ENCODE measurements at places on chromosomes 2 and 18. TPM values are rescaled to one million over a fixed set of nuclear protein-coding genes. Genes with fewer than 3 reads are reported as not detected.

IL1RL1 gene
- 0.15 TPM for total RNA-seq

ANKRD39 gene
- 32.0 TPM for total RNA-seq

ATG9A gene
- total RNA-seq: 54.3 TPM

MALL gene
- total RNA-seq: not detected

EIPR1 gene
- total RNA-seq: 33.7 TPM

AGXT gene
- total RNA-seq: not detected

CCDC74B gene
- total RNA-seq: 0.71 TPM

CRYGC gene
- total RNA-seq: not detected

CTLA4 gene
- total RNA-seq: 19.1 TPM

MC5R gene
- not detected for total RNA-seq

CFAP53 gene
- 0.36 TPM for total RNA-seq

NOL4 gene
- not detected for total RNA-seq

SMYD1 gene
- not detected for total RNA-seq

C2orf15 gene
- 1.6 TPM for total RNA-seq

LIPG gene
- total RNA-seq: 0.18 TPM

IL1R2 gene
- not detected for total RNA-seq

CHRND gene
- not detected for total RNA-seq

SERPINB5 gene
- total RNA-seq: not detected

VWC2L gene
- total RNA-seq: not detected

GPR45 gene
- not detected for total RNA-seq

THSD7B gene
- total RNA-seq: not detected

TMEM198 gene
- total RNA-seq: 1.1 TPM

MRPL30 gene
- 22.9 TPM for total RNA-seq

GAL3ST2 gene
- total RNA-seq: 0.20 TPM

LRRTM1 gene
- not detected for total RNA-seq

SCN9A gene
- total RNA-seq: 0.13 TPM

NAT8 gene
- total RNA-seq: not detected

ARHGAP15 gene
- total RNA-seq: 170 TPM

CKAP2L gene
- 45.9 TPM for total RNA-seq

TM4SF20 gene
- not detected for total RNA-seq

OTOS gene
- total RNA-seq: not detected

LDAH gene
- 28.8 TPM for total RNA-seq

HRH4 gene
- not detected for total RNA-seq

TUBA4B gene
- total RNA-seq: not detected

TGFBRAP1 gene
- total RNA-seq: 19.7 TPM

NFATC1 gene
- total RNA-seq: 49.2 TPM

ANKRD36C gene
- 67.8 TPM for total RNA-seq

HAT1 gene
- 49.8 TPM for total RNA-seq

ABCB6 gene
- 11.8 TPM for total RNA-seq

Data from activated naive CD4-positive, alpha-beta T cell treated with anti-CD3 and anti-CD28 coated beads, Interleukin-2, amount 10 ng/mL, durations not matched to agents 5 hours and 36 hours (primary cell).